ENCODE measurements at places on chromosomes 6 and 20.
A peak's percentile ranks its signal among the peaks of the same experiment; 100 is the strongest.

GRCh38 chr6:87483929-87484328 lies 11.2 kb downstream of the SLC35A1 start:
- no peak for DNase-seq

DNA sequence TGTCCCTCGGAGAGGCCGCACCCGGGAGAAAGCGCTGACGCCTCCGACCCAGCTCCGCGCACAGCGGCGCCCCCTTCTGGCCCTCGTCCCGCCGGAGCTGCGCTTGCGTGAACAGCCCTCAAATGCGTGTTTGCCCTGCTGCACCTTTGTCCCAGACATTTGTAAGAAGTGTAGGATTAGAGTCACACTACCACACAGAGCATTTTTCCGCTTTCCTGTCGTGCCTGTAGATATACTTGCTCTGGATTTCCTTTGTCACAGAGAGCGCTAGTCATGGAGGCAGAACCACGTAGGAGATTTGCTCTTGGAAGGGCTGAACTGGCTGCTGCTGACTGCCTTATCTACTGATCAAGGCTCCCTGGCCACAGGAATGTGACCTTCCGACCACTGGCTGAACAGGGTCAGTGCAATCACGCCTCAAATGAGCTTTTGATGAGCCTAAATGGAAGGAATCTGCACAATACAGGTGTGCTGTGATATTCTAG lies 62.3 kb downstream of the PAX1 start:
- DNase-seq, result no peak

DNA sequence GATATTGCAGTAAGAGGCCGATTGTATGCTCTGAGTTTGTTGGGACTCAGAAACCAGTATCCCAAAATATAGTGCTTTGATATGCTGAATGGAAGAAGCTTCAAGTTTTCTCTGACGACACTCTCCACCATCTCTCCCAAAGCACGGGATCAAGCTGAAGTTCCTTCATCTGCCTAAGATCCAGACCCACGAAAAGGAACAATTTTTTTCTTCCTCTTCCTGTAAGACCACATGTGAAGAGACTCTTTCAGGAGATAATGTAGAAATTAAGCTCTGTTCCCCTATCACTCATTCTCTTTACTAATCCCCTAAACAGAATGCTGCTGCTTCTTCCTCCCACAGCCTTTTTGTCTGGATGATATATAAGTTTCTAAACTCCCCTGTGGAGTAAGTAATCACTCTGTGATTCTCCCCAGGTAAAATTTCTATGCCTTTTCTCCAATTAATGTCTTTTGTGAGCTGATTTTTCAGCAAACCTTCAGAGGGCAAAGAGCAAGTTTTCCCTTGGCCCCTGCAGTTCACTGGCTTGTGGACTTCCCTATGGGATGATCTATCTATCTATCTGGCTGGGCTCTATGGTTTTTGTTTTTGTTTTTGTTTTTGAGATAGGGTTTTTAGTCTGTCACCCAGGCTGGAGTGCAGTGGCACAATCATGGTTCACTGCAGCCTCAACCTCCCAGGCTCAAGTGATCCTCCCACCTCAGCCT lies 13.5 kb upstream of the PNRC1 start:
- DNase-seq, result no peak

- no peak for DNase-seq
Observed at GRCh38 chr6:157753291-157753690, 69.8 kb upstream of the SNX9 start.

DNA sequence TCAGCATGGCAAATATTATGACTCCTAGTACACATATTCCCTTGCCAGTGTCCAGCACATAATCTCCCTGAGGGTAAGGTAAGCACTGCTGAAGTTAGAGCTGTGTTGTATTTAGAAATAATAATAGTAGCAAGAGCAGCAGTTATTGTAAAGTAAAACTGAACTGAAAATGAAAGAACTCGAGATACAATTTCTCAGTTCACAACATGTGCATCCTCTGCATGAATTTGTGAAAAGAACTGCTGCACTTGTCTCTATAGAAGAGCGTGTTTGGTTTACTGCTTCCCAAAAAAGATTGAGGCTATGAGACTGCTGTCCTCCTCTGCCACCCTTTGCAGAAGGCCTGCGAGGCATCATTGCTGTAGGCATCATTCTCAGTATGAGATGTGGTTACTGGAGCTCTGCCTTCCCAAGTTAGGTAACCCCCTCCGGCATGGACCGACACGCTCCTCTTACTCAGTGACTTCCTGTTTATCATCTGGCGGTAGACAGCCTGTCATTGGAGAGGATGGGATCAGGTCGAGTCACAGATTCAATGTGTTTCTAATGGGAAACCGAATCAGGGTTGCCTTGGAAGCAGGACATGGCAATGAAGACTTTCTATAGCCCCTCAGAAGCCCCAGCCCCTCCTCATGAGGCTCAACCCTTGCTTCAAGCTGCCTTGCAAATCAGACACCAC lies 48.1 kb downstream of the SLC24A3 start:
- DNase-seq, result no peak

- no peak for DNase-seq
Observed at GRCh38 chr6:41878246-41878645, 16.9 kb downstream of the USP49 start.

DNA sequence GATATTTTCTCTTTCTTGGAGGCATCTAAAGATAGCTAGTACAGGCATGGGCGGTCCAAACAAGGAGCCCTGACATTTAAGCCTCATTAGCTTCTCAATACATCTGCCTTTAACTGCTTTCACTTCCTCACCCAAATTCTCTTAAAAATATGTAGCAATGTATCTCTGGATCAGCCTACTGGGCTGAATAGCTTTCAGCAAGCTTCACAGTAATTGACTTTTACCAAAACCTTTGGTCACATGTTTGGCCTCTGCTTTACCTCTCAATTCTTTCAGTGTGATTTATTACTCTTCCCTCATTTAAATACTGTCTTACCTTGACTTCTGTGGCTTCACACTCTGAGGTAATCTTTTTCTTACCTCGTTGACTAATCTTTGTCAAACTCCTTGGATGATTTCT lies 1618.1 kb downstream of the GRIK2 start:
- DNase-seq, result no peak

DNA sequence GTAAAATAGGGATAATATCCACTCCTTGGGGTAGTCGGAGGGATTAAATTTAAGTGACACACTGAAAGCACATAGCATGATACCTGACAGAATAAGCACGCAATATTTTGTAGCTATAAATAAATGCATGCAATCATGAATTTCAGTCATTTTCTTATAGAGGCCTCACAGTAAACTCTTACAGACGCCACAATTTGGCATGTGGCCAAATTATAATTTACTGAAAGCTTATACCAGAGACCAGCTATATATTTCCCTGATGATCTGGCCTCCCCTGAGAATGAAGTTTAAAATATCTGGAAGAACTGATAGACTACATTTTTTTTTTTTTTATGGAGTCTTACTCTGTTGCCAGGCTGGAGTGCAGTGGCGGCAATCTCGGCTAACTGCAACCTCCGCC lies 40.9 kb downstream of the QRSL1 start:
- DNase-seq, result no peak

DNA sequence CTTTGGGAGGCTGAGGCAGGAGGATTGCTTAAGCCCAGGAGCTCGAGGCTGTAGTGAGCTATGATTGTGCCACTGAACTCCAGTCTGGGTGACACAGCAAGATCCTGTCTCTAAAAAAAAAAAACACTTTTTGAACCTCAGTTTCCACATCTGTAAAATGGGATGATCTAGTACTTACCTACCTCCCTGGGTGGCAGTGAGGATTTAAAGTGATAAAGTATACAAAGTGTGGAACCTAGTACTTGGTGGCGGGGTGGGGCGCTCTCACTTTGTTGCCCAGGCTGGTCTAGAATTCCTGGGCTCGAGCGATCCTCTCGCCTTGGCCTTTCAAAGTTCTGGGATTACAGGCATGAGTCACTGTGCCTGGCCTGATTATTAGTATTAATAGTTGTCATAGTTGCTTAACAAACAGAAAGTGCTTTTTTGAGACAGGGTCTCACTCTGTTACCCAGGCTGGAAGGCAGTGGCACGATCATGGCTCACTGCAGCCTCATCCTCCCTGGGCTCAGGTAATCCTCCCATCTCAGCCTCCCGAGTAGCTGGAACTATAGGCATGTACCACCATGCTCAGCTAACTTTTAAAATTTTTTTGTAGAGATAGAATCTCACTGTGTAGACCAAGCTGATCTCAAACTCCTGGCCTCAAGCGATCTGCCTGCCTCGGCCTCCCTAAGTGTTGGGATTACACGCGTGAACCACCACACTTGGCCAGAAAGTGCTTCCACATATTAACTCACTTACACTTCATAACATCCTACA lies 7.0 kb upstream of the PLTP start:
- DNase-seq, result no peak

DNA sequence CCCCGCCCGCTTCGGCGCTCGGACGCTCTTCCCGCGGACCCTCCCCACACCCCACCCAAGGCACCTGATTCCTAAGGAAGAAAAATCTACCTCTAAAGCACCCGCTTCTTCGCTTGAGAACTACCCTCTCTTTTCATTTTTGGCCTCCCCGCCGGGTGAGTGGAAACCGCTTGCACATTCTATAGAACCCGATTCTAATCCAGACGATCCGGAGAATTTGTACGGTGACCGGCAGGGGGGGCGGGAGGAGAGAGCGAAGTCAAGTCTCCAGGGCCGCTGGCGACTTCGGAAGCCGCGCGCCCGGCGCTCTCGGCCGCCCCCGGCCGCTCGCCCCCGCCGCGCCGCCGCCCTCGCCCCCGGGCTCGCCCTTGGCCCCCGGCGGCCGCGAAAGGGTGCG lies at the start of gene RBM24:
TSS of gene RBM24 (plus strand) at position 262 of the 397 bp plus-strand sequence. CDS start 221 bp downstream, outside the sequence.
- DNase-seq, result no peak

- DNase-seq, result no peak
Observed at GRCh38 chr6:90356012-90356421, 59.4 kb upstream of the BACH2 start.

GRCh38 chr6:151498327-151498726 lies 4.5 kb downstream of the CCDC170 start:
- no peak for DNase-seq

GRCh38 chr6:8219352-8219943 lies 117.1 kb upstream of the EEF1E1 start:
- DNase-seq, result no peak

DNA sequence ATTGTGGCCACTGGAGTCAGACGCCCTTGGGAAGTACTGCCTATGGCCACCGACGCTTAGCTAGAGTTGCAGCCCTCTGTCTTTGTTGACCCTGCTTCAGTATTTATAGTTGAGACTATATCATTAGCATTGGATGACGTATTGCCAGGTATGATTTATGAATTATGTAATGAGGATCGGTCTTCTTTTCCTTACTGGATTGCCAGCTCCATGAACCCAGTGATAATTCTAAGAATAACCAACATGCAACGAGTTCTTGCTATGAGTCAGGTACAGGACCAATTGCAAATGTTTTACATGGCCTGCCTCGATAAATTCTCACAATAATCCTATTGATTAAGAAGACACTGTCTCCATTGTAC lies 63.5 kb downstream of the CLIC5 start:
- no peak for DNase-seq

DNA sequence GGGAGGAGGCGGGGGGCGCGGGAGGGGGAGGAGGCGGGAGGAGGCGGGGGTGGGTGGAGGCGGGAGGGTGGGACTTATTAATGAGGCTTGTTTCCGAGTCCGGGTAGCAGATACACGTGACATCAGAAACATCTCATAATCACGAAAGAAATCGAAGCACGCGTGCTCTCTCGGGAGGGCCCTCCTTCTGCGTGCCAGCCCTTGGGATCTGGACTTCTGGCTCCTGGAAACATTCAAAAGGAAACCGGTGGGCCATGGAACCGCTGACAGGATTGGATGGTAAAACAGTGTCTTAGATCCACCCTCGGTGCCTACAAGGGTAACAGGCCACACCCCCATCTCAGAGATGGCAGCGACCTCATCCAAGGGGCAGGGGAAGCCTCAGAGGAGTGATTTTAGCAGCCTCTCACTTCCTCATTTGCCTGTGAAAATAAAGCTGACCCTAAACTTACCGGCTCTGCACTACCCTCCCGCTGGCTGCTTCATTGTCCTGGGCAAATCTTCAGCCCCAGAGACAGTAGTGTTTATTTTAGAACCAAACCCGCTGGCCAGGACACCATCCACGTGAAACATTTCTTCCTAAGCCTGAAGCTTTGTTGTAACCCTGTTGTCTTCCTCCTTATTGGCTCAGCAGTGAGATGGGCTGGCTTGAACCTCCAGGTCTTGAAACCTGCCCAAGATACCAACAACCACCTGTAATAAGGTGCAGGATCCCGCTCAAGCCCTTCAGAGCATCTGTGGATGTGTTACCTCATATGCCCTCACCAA lies 97.5 kb downstream of the PSMG4 start:
- peak; percentile 55 for DNase-seq

DNA sequence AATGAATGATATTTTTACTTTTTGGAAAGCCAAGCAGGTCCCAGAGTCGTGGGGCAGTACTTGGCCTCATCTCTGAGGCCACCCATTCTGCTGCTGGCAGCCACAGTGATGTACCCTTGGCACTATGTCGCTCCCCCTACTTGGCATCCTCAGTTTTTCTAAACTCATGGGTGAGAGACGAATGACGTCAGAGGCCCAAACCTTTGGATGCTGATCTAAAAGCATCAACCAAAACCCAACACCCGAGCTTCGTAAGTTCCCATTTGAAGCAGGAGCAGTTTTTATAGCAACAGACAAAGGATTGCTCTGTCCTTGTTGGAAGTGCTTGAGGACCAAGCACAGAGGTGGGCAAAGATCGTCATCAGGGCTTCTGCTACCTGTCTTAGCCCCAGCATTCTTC lies 212.9 kb downstream of the PAX1 start:
- DNase-seq, result no peak

GRCh38 chr6:15901141-15902115 lies 227.5 kb upstream of the MYLIP start:
- no peak for DNase-seq

- DNase-seq, result no peak
Observed at GRCh38 chr6:11938285-11938890, 73.7 kb upstream of the HIVEP1 start.

DNA sequence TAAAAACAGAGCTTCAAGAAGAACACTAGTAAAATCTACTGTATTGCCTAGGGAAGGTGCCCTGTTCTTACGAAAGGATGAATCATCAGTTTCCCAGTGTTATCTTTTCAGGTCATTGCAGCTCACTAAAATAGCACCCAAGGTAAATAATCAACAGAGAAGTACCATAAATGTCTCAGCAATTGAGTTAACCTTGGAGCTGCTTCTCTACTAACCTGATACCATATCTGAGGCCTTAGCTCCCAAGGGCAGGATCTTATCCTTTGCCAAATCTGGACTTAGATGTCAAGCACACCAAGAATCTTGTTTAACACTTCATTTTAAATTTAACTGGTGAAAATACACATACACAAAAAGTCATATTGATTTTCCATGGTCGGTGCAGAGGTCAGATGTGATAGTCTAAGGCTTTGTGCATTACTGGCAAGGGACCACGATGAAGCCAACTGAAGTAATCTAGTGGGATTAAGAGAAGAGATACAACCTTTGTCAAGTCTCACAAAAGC lies 81.5 kb downstream of the EDN1 start:
- no peak for DNase-seq

DNA sequence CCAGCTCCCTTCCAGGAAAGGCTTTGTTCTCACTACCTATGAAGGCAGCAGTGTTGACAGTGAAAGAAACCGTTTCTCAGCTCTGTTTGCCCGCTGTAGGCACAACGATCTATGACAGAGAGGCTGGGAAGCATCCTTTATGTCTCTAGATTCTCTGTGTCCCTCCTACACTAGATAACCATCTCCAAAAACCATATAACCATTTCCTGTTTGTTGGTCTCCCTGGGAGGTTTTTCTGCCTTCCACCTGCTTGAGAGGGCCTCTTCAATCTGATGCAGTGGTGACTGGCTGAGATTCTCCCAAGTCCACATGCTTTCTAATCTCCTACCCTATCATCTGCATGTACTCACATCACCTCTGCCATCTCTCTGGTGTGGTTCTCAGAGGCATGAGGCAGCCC lies 32.0 kb upstream of the TMEM217 start:
- DNase-seq, result peak; percentile 5

- no peak for DNase-seq
Observed at GRCh38 chr6:36033935-36034334, 6.3 kb downstream of the MAPK14 start.
